ENCODE measurements at places on chromosomes 2 and 18.

DNA sequence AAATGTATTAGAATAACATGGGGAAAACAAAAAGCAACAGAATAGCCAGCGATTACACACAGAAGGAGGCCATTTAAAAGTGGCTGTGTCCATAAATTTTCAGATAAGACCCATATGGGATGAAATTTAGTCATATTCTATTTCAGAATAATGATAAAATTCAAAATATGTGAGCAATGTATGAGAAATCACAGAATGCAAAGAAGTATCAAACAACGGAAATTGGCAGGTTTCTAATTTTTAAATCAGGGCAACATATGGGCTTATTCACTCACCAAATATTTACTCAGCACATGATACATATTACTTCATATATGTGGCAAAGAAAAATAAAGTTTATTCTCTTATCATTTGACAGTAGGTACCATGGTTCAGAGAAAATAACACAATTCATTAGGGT, 208.5 kb downstream of the GRB14 start:
- no peak for DNase-seq

GRCh38 chr2:200590090-200590489, 4.3 kb downstream of the AOX1 start:
- no peak for DNase-seq

DNA sequence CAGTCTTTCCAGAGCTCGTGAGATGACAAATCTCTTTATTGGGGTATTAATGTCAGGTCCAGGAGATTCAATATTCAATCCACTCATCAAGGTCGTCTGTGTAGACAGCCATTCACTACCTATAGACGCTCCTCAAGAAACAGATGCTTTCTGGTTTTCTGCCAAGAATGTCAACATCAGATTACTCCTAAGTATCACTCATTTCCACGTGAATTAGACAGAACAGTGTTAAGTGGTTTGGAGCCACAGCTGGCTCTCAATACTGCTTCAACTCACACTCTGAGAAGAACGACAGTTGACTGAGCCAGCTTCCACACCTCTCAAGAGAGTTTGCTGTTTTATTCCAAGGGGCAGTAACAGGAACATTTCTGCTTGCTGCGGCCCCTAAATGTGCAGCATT, 113.5 kb upstream of the NEDD4L start:
- no peak for DNase-seq

DNA sequence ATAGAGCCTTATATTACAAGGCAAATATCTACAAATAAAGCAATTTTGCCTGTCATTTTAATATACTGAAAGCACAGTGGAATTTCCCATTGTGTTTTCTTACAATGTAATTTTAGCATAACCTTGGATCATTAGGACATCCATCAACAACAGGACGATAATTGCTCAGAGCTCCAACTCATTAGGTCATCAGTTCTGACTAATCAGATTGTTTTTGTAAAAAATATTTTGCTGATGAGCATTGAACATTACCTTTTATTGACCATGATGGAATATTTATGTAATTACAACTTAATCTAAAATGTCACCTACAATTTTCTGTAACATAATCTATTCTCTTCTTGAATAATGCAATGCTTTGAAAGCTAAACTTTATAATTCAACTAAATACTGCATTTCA, 215.3 kb upstream of the DSEL start:
- no peak for DNase-seq

All from stimulated activated CD8-positive, alpha-beta memory T cell treated with anti-CD3 and anti-CD28 coated beads, Interleukin-2, amount 100 ng/mL, for 1 hour (primary cell).